ENCODE measurements at places on chromosomes 2 and 18.

DNA sequence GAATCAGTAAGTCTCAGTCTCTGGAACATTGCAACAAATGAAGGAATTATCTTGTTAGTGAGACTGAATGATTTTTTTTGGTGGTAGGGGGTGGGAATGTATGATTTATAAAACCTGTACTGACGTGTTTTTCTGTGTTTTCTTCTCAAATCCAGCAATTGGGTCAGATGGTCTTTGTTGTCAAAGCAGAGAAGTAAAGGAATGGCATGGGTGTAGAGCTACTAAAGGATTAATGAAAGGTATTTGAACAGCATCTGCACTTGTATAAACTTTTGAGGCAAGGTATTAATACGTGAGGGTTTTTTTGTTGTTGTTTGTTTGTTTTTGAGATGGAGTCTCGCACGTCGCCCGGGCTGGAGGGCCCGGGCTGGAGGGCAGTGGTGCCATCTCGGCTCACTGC, 10.7 kb downstream of the DDX1 start:
- no peak for DNase-seq

- peak; percentile 71 for DNase-seq
These were observed 33.2 kb upstream of the FOSL2 start for GRCh38 chr2:28359222-28360057.

DNA sequence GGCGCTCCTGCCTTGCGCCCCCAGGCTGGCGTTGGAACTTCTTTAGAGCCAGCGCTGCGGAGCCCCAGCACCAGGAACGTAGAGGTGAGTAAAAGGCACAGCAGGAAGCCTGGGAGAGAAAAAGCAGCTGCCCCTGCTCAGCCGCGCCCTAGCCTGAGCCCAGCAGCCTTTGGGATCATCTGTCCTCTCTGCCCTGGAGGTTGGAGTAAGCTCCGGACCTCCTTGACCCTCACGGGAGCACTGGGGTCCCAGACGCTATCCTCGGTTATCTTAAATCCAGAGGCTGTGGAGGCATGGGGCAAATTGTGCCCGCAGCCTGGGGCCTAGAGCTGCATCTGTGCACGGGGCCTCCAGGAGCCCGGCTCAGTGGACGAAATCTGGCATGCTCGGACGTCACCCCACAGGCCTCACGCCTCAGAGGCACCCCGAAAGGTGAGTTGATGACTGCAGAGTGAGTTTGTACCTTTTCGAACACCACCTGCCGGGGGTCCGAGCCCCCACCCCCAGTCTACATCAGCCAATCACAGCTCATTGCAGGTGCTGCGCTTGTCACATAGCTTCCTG, 1.6 kb upstream of the SLC66A2 start:
- DNase-seq = no peak

DNA sequence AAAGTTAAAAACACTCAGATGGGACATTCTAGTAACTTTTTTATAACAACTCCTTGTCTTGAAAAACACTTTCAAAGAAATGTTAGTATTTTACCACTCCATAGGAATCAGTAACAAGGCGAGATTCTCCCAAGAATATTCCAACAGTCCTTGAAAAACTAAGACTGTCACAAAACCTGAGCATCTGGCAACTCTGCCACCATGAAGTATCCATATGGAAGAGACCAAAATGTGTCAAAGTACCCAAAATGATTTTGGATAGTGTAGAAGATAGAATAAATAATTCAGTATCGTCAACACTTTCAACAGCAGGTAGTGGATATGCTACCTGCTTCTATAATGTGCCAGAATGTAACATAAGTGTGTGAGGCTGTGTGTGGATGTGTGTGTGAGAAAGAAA, 361.8 kb downstream of the ZEB2 start:
- DNase-seq = no peak

All from GM13977 (cell line).